Muscle of leg (tissue), 16 donors: ENCODE measurements at places on chromosomes 7 and 10.

GRCh38 chr10:75347186-75347585 lies 54.4 kb downstream of the ZNF503 start:
- no peak for DNase-seq

- DNase-seq, result no peak
Observed at GRCh38 chr7:72190919-72191318, 221.2 kb downstream of the CALN1 start.

DNA sequence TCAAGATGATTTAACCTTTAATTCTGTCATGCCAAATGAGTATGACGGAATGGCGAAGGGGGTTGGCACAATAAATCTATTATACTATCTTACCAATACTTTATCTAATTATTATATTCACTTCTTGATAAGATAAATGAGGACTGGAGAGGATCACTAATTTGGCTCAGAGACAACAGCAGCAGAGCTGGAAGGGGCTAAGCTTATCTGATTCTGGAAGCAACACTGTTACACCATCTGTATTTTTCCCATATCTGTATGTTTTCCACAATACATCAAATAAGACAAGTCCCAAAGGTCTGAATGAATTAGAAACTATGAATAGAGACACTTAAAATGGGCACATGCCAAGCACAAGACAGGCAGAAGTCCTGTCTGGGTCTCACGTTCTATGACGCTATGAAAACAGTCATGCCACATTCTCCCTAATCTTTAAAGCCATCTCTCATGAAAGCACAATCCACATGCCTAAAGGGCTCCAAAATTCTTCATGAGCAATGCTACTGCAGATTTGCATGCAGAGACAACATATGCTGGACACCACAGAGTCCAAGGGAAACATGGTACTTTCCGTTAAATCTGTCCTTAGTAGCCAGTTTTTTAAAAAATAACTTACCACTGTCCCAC lies 88.3 kb downstream of the SLC25A13 start:
- DNase-seq, result no peak

GRCh38 chr7:12013983-12014382 lies 182.0 kb upstream of the THSD7A start:
- DNase-seq, result no peak

DNA sequence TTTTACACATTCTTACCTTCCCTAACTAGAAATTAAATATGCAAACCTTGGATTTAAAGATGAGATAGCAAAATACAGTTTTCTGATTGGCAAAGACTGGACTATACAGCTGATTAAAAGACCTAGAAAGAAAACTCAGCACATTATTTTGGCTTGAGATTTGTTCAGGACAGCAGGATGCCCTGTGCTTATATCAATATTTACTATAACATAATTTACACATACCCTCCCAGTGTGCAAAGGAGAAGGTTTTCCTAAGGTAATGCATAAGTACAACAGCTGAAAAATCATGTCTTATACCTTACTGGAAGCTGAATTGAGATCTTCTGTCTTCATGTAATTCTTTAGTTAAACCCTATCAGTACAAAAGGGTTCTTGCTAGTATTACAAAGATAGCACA lies 458.6 kb downstream of the PARD3 start:
- no peak for DNase-seq
